Foreskin keratinocyte (primary cell): ENCODE measurements at places on chromosomes 5 and 9. TPM values are rescaled to one million over a fixed set of nuclear protein-coding genes. Genes with fewer than 3 reads are reported as not detected.

The MRPS27 gene
- total RNA-seq: 77.0 and 77.9 TPM in 2 replicates

The GRXCR2 gene
- not detected in 2 replicates for total RNA-seq

The NMUR2 gene
- total RNA-seq: not detected in 2 replicates

The F2RL1 gene
- total RNA-seq: 72.4 and 77.5 TPM in 2 replicates

The TMEFF1 gene
- total RNA-seq: 0.46 and 0.54 TPM in 2 replicates

The TMEM215 gene
- not detected in 2 replicates for total RNA-seq

The GDF9 gene
- 0.11 and 0.14 TPM in 2 replicates for total RNA-seq

The IL13 gene
- total RNA-seq: not detected in 2 replicates

- DNase-seq: no peak
Observed at GRCh38 chr5:98989727-98990126, 60.9 kb upstream of the CHD1 start.

DNA sequence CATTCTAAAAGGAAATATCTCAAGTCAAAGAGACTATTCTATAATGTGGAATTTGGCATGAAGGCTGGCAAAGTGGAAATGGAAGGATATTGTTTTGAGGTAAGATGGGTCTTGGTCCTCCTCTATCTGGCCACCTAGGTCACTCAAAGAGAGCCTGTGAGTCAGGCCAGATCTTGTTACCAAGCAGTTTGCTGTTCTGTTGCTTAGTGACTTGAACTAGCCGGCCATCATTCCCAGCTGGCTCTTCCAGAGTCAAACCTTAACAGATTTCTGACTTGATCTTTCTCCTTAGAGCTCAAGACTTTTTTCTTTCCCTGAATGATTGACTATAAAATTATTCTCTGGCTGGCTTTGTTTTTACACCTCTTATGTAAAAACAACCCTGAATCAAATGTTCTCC is 136.1 kb downstream of the PDE4D start:
- DNase-seq: no peak

- DNase-seq: no peak
Observed at GRCh38 chr5:68169903-68170302, 45.7 kb upstream of the PIK3R1 start.

GRCh38 chr9:106615118-106615889 is 247.7 kb upstream of the ZNF462 start:
- DNase-seq: no peak

- DNase-seq: peak; percentile 89
Observed at GRCh38 chr5:173326501-173326960, 1.7 kb downstream of the STC2 start.

- no peak for DNase-seq
Observed at GRCh38 chr9:112558978-112559377, 72.4 kb downstream of the KIAA1958 start.

DNA sequence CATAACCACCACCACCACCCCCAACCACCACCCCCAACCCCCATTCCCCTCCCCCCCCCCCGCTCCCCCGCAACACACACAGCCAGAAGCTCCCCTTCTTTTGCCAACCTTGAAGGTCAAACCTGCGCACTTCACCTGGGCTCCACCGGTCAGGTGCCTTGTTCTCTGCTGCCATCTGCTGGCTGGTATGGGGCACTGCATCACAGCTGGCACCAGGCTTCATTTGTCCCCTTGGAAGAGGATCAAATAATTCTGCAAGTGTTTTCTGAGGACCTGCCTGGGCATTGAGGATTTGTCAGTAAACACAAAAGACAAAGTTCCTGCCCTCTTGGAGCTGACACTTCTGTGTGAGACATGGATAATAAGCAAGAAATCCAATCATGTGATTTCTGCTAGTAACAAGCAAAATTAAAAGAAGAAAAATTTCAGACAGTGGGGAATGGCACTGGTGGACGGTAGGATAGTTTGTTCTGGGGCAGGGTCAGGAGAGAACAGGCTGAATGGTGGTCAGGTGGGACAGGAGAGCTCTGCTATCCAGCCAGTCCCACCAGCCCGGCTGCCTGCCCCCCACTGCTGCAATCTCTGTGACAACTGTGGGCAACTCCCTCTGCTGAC is 55.6 kb upstream of the LMX1B start:
- no peak for DNase-seq

GRCh38 chr9:21904371-21904770 is 89.8 kb downstream of the CDKN2A start:
- DNase-seq: no peak

- no peak for DNase-seq
Observed at GRCh38 chr9:136376457-136376856, 3.0 kb upstream of the CARD9 start.

DNA sequence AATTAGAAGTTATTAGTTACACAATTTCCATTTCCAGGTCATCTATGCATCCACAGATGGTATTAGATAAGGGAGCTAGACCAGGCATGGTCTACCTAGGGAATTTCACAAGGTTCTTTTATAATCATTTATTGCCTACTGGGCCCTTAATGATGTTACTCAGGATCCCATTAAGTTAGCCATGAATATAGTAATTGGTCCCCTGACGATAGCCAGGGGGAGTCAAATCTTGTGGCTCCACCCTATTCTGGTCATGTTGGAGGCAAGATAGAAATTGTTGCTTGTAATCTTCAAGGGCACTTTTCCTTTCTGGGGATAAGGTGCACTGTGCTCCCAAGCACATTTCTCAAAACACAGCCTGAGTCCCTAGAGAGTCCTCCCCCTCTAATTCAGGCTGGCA is 14.1 kb upstream of the ELL2 start:
- no peak for DNase-seq

GRCh38 chr5:102664616-102665335 is 90.3 kb upstream of the PAM start:
- no peak for DNase-seq

DNA sequence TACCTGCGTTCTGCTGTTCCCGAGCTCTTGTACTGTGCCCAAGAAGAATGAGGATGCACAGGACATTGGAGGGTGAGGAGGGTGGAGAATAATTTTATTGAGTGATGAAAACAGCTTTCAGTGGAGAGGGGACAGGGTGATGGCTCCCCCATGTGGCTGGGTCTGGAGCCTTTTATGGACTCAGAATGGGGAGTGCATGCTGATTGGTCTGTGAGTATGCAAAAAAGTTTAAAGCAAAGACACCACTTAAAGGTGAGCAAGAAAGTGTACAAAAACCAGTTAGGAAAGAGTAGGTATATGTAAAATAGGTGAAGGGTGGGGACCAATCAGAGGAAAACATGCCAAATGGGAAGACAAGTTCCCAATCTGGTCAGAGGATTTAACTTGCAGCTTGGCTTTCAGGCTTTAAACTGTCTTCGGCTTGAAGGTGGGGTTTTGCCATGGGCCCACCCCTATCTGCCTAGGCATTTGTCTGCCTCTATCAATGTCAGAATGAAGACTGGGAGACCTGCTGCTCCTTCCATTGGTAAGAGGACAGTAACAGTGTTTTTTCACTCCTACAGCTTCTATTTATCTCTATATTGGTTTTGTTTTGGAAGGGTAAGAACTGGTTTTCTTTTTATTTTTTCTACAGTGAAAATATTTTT is 118.0 kb upstream of the RAI14 start:
- no peak for DNase-seq

- no peak for DNase-seq
Observed at GRCh38 chr9:108877524-108877923, 15.5 kb downstream of the ACTL7A start.

GRCh38 chr5:60492958-60493357 is 207.0 kb downstream of the DEPDC1B start:
- DNase-seq: peak; percentile 70

GRCh38 chr9:136307215-136307750 is 3.4 kb upstream of the CCDC187 start:
- DNase-seq: no peak

GRCh38 chr9:2107906-2108451 is 92.8 kb downstream of the SMARCA2 start:
- DNase-seq: no peak

DNA sequence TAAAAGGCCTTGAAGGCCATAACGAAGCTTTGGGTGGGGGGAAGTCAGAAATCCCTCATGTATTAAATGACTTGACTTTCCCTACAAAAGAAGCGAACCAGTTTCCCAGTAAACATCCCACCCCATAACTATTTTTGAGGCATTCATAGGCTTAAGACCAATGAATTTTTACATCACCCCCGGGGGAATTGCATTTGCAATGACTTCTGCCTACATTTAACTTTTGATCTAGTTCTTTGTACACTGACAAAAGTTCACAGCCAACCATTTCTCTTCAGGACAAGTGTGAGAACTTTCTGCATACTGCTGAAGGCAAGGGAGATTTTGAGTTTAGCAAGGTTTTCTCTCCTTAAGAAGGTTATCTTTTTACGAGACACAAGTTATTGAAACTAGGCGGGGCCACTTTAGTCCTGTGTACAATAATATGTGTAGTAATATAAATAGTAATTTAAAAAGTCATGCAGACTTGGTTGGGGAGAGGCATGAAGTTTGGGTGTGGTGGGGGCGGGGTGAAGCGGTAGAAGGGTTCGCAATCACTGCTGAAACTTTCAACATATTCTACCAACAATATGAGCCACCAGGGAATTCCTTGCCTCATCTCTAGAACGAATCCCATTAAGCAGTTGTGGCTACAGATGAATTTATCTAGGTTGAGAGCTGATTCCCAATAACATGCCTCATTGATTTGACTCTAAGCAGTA is 2.5 kb downstream of the TJP2 start:
- DNase-seq: peak; percentile 52

DNA sequence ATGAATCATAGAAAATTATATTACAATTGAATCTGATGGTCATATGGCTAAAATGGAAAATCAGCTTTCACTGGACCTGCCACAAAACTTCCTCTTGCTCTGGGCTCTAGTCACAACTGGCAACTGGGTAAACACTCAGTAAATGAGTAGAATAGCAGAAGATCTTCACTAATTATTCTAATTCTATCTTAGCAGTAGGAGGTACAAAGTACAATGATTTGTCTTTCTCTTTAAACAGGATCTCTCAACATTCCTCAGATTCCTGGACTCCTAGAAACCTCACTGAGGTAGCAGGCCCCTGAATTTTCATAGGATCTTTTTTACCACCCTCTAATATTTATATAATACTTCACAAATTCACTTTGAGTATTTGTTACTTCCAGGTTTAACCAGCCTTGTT is 239.9 kb upstream of the SMARCA2 start:
- DNase-seq: no peak

DNA sequence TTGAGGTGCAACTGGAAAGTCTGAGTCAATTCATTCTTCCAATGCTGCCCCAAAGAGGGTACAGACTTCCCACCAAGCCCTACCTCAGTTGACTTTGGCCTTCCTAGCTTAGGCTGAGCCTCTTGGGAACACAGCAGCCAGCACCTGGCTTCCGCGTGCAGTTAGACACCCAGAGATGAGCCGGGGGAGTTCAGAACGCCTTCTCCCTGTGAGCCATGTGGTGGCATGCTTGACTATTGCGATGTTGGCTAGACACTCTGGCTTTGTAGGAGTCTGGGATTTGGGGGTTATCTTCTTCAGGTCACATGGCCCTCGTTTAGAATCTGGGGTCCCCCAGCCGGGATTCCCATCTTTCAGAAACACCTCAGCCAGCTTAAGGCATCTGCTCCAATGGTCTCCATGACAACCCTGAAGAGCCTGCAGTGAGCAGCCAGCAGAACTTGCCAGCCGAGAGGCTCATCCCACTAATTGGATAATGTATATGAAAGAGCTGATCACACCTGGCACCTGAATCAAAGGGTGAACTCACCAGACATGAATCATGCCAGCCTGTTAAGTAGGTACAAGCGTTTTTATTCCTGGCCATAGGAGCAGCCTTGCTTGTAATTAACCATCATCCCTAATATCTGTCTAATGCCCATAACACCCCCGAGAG is 167.5 kb downstream of the SYK start:
- DNase-seq: peak; percentile 75

GRCh38 chr9:131190191-131190590 is 64.8 kb downstream of the NUP214 start:
- DNase-seq: peak; percentile 35

- no peak for DNase-seq
Observed at GRCh38 chr5:57346328-57346727, 136.3 kb downstream of the ACTBL2 start.

- DNase-seq: no peak
Observed at GRCh38 chr9:65411901-65412300, 126.9 kb upstream of the FOXD4L5 start.

DNA sequence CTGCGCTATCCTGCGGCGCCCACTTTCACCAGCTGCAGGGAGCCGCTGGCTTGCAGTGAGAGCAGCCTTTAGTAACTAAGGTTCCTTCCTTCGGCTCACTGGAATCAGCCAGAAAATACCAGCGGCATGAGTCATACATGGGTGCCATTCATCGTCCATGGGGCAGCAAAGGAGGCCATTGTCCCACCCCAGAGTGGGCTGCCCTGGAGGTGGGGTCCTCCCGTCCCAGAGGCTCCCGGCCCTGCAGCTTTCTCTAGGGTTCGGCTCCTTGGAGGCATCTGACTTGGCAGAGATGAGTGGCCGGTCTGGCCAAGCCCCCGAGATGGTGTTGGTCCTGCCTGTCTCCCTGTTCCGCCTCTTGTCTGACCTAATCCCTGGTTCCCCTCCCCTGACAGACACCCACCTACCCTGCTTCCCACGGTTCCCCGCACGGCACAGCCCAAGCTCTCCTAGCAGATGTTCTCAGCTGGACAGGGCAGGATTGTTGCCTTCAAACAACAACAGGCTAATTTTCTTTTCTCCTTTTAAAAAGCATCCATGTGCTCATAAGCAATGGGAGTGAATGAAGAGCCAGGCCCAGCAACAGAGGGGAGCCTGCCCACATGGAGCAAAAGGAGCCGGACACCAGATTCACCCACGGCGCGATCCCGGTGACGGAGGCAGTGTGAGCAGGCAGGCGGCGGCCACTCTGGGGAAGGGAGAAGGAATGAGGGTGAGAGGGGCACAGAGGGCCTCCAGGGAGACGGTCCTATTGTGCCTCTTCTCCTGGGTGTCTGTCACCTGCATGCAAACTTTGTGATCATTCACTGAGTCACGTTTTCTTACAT is 97.0 kb upstream of the COL5A1 start:
- DNase-seq: peak; percentile 19

- DNase-seq: no peak
Observed at GRCh38 chr5:159912033-159912800, 4.1 kb upstream of the ADRA1B start.

DNA sequence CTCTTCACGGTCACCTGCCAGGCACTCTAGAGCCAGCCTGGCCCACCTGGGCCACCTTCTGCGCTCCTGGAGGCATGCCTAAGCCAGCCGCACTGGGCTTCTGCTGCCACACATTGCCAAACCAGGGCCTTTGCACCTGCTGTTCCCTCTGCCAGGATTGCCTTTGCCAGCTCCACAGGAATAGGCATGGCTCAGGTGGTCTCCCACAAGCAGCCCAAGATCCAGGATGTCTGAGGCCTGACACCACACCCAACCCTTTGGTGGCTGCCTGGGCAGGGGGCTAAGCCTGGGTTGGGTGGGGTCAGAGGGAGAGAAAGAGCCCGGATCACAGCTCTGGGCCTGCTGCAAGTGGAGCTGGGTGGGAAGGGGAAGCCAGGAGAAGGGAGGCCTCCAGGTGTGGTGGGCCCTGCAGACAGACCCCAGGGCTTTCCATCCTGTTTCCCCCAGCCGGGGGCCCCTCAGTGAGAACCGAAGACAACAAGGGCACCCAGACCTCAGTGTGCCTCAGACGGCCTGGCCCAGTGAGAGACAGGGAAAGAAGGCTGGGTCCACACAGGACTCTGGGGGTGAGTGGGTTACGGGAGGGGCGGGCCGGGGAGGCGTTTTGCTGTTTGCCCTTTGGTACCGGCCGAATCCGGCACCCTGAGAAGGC is 672 bp upstream of the SUSD3 start:
- no peak for DNase-seq
